ENCODE measurements at places on chromosomes 6 and 20.

DNA sequence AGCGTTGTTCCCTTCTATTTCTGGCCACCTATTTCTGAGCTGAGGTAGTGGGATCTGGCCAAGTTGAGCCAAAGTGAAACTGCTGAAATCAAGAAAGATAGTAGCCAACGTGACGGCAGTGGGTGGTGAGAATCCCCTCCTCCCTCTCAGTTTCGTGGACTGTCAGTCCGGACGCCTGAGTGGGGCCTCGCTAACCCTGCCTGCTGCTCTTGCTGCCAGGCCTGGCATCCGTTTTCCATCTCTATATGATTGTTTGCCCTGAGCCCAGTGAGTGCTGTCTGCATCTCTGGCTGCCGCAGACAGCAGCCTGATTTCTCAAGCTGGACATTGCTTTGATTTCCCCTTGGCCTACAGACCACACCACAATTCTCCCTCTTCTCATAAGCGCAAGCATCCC is 23.5 kb upstream of the PAX1 start:
- no peak for DNase-seq

GRCh38 chr6:113127786-113128419 is 729.2 kb upstream of the MARCKS start:
- no peak for DNase-seq

DNA sequence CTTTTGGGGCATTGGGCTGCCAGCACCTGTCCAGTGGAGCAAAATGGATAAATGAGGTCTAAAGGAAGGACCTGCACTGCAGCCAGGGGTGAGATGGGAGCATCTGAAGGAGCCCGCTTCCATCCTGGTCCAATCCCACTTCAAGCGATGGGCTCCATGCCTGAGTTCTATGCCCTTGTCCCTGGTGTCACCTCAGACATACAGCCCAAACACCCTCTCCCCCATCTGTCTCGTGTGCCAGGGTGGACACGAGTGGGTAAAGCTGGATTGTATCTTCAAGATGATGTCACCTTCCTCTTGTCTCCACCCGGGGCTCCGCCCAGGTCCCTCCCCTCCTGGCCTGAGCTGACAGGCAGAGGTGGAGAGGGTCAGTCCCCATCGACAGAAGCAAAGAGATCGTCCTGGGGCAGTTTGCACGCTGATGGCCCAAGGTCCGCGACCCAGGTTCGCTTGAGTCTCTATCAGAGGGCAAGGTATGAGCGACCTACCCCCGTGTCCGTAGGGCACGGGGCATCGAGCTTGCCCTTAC is 544 bp downstream of the SMIM29 start:
- DNase-seq, result peak; percentile 63

DNA sequence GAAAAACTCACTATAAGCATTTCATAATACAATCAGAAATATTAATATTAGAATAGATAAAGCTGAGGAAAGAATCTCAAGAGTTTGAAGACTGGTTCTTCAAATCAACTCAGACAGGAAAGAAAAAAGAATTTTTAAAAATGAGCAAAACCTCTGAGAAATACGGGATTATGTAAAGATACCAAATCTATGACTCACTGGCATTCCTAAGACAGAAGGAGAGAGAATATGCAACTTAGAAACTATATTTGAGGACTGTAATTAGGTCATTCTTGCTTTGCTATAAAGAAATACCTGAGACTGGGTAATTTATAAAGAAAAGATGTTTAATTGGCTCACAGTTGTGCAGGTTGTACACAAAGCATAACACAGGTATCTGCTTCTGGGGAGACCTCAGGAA is 665.1 kb downstream of the RNF144B start:
- no peak for DNase-seq

DNA sequence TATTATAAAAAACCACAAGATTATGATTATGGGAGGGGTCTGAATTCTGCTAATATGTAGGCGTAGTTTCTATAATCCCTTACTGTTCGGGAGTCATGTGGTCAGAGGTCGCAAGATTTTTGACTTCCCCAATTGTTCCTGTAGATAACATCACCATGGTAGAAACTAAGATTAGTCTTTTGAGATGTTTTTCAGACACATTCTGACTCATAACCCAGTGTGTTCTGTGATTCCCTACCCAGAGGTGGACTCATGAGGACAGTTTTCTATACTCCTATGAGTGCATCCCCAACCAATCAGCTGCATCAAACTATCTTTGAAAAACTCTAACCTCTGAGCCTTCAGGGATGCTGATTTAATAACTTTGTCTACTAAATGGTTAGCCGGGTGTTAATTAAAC is 175.5 kb downstream of the RFPL4B start:
- DNase-seq, result no peak

DNA sequence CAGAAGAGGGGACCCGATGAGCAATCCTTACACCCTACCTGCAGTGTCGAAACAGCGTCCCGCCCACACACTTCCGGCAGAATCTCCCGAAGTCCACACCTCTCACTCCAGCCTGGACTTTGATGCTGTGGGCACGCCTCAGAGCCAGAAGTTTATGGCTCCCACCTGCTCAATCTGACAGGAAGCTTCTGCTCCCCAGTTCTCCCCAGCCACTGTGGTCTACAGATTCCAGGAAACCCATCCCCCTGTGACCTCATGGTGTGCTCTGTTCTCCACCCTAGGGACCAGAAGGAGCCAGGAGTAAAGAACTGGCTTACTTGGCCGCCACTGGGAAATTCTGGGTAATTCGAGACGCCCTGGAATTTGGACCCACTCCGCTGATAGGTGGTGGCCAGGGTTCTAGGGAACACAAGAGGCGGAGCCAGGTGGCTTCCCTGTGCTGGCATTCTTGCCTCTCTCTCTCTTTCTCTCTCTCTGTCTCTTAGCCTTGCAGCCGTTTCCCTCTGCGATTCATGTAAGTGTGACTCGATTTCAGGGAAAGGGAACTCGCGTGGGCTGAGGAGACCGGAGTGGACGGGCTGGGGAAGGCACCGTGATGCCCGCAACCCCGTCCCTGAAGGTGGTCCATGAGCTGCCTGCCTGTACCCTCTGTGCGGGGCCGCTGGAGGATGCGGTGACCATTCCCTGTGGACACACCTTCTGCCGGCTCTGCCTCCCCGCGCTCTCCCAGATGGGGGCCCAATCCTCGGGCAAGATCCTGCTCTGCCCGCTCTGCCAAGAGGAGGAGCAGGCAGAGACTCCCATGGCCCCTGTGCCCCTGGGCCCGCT is at the start of gene TRIM15:
TRIM15 (plus strand) TSS at position 457 of the 828 bp plus-strand sequence; CDS start at position 596, 139 bp downstream.
- no peak for DNase-seq

DNA sequence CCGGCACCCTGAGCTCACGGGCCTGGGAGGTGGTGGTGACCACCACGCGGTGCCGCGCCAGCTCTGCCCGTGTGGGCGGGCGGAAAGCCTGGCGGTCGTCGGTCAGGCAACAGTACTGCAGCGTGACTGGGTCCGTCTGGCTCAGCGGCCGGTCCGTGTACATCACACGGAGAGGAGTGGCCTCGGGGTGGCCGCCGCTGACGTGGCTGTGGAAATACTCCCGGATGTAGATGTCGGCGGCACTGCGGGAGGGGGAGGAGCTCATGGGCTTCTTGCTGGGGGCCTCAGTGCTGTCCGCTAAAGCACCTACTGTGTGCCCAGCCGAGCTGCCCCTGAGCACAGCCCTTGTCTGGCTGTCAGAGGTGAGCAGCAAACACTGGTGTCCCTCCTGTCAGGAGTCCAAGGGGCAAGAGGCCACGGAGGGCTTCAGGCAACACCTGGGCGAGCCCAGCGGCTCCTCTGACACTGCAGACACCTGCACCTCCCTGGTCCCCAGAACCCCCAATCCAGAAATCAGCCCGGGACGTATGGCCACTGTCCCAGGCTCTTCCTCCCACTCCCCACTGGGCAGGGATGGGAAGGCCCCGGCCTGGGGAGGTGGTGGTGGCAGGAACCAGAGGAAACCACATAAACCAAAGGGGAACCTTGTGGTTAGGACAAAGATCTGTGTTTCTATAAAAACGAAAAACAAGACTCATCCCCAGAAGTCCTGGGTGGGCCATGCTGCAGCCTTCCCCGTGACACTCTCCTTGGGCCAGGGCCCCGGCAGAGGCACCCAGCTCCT is 6.5 kb downstream of the HELZ2 start:
- DNase-seq, result no peak

- no peak for DNase-seq
Observed at GRCh38 chr20:41205313-41205712, 68.0 kb downstream of the PLCG1 start.

DNA sequence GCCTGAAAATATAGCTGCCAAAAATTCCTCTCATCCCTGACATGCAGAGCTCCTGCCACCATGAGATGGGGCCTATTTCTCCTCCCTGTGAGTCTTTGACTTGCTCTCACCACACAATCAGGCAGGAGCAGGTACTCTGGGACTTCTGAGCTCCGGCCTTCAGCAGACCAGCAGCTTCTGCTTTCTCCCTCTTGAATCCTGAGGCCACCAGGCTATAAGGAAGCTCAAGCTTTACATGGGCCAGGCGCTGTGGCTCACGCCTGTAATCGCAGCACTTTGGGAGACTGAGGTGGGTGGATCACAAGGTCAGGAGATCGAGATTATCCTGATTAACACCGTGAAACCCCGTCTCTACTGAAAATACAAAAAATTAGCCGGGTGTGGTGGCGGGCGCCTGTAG is 238.7 kb upstream of the RREB1 start:
- DNase-seq, result no peak

DNA sequence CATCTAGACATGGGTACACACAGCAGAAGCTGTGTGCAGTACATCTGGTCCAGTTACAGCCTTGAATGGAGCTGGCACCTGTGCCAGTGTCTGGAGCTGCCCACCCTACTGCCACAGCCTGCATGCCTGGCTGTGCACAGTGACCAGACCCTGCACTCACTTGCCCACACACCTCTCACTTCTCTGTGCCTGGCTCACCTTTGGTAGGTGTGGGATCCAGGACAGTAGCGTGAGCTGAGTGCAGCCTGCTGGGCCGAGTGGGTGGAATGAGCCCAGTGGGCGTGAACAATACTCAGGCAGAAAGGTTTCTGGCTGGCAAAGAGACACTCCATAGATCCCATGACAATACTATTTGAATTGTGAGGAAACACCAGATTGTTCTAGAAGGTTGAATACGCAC is 839.5 kb upstream of the FLRT3 start:
- no peak for DNase-seq

- no peak for DNase-seq
Observed at GRCh38 chr20:21046413-21047070, 59.6 kb downstream of the LINC00237 start.

- no peak for DNase-seq
Observed at GRCh38 chr6:12548526-12548925, 168.0 kb upstream of the PHACTR1 start.

GRCh38 chr6:108180266-108180665 is 14.4 kb downstream of the NR2E1 start:
- no peak for DNase-seq

DNA sequence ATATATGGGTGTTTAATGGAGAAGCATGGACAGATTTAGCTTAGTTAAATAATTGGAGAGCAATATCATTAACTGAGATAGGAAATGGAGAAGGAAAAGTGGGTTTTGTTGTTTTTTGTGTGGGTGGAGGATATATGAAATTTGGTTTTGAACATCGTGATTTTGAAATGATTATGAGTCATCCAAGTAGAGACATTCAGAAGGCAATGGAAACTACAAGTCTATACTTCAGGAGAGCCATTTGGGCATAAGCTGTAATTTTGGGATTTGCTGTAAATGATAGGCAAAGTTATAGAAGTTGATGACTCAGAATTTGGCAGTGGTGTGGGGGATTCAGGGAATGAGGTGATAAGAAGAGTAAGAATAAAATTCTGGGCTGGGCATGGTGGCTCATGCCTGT is 27.4 kb upstream of the FAM135A start:
- no peak for DNase-seq

GRCh38 chr20:18533978-18534644 is 26.4 kb downstream of the SEC23B start:
- DNase-seq, result no peak

DNA sequence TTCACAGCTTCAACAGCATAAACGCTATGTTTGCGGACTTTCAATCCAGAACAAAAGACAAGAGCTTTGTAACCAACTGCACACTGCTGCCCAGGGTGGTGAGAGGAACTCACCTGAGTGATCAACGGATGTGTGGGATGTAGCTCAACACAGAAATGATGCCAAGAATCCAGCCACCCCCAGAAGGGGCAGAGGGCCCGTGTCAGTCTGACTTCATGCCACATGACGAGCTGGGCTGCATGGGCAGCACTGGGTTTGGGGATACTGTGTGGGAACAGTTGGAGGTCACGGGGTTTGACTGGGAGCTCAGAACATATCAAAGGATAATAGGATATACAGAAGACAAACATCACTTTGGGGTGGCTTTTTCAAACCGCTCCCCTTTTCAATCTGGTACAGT is 79.4 kb upstream of the TRAF3IP2 start:
- no peak for DNase-seq

GRCh38 chr6:39191236-39191930 is 37.9 kb downstream of the KCNK5 start:
- no peak for DNase-seq

DNA sequence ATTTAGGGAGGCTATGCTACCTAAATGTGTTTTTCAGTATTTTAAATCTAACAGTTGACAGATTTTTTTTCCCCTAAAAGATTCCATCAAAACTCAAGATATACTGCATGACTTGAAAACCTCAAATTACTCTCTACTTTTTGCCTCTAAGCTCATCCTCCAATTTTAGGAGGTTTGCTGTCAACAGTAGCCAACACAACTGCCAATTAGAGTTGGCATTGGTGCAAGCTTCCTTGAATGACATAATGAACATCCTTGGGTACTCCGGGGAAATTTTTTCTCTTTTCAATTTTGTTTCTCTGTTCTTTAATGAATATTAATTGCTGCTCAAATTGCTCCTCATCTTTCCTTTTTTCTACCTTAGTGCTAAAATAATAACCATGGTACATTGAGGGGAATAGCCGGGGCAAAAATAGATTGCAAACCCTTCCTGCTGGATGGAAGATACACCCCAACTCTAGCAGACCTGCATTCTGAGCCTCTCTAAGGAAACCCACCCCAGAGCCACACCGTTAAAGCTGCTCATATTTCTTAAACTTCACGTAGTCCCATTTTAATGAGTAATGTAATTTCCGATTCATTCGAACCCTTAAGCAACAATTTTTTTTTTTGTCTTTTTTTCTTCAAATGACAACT is 34.3 kb downstream of the SLC22A23 start:
- DNase-seq, result no peak

DNA sequence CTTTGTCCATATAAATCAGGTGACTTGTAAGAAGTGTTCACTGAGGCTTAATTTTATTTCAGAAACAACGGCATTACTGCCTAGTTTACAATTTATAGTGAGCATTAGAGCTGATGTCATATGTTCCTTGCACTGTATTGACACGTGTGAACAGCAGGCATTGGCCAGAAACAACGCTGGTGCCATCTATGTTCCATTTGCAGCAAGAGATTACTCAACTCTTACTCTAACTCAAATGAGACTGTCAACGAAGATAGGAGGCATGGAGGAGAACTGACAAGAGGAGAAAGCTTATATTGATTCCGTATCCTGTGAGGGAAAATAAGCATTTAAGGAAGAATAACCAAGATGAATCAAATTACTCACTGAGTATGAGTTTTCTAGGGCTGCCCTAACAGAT is 48.4 kb downstream of the MTFR2 start:
- DNase-seq, result no peak

DNA sequence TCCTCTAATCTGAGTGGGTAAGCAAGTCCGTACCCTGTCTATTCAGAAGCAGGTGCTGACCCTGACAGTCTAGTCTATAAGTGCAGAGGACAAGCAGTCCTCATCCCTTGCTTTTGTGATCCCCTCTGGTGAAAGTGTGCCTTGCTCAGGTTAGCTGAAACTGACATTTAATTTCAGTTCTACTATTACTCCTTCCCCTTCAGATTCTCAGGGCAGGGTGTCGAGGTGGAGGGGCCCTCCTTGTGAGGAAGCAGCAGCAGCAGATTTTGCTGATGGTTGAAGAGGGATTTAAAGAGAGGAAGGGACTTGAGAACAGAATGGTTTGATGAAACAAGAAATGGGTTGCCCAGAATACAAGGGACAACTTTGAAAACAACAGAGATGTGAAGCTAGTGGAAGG is 309.3 kb downstream of the CLIC5 start:
- no peak for DNase-seq

All from right hindlimb (tissue), 1 donor.